Stimulated activated naive CD8-positive, alpha-beta T cell treated with anti-CD3 and anti-CD28 coated beads, Interleukin-15, Interleukin-2, amounts not matched to agents 100 U/mL and 50 U/mL, for 24 hours (primary cell): ENCODE measurements at places on chromosomes 6 and 20.

DNA sequence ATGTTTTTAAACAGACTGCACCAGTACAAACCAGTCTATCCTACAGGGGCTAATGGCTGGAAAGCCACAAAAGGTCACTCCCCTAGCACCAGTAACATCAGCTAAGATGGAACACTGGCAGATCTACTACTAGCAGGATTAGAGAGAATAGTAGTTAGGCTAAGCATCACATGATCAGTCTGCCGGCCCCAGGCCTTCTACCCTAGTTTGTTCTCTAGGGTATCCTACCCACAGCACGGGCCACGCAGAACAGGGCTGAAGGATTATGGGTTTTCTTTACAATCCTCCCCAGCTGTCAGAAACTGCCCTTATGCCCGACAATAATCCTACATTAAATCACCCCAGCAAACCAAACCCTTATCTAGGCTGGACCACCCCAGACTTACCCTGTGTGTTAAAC lies 156.0 kb downstream of the LY86 start:
- no peak for DNase-seq

GRCh38 chr6:9675122-9675521 lies 739.8 kb downstream of the TFAP2A start:
- no peak for DNase-seq

DNA sequence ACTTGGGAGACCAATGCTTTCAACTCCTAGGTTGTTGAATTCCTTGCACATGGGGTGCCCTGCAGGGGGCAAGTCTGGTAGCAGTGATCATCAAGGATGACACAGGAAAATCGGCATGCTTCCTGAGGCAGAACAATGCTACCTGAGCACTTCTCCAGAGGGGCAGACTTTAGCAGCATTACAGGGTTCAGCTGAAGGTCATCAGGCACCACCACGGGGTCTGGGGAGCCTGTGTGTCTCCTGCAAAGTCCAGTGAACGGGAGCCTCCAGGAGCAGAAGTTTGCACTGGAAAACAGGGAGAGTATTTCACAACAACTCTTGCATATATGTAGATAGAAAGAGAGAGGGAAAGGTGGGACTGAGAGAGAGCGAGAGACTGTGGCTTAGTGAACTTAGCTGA lies 10.2 kb downstream of the VSX1 start:
- no peak for DNase-seq

DNA sequence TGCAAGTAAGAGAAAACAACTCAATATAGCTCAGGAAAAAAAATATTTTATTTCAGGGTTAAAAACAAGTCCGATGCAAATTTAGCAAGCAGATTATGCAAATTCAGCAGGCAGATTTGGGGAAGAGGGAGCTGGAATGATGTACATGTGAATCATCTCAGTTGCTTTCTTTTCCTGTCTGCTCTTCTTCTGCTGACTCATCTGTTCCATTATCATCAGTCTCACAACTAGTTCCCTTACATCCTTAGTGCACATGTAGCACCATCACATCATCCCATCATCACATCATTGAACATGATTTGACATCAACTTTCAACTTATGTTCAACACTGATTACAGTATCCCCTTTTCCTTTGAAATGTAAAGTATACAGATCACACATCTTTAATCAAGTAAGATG lies 11.5 kb upstream of the DEFB113 start:
- DNase-seq: no peak

DNA sequence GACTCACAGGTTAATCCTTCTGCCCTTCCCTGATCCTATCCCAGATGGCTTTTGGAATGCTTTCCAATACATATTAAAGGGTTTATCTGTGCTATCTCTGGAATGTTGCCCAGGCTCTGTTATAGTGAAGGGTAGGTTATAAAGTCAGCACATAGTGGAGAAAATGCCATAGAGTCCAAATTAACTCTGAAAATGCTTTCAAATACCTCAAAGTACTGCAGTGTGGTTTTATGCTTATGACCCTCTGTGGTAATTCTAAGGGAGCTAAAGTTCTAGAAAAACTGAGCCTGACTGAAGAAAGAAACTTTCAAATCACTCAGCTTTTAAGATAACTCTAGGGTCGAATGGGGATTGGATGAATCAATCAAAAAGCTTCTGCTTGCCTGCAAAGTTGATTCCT lies 159.8 kb downstream of the PLCB1 start:
- no peak for DNase-seq

DNA sequence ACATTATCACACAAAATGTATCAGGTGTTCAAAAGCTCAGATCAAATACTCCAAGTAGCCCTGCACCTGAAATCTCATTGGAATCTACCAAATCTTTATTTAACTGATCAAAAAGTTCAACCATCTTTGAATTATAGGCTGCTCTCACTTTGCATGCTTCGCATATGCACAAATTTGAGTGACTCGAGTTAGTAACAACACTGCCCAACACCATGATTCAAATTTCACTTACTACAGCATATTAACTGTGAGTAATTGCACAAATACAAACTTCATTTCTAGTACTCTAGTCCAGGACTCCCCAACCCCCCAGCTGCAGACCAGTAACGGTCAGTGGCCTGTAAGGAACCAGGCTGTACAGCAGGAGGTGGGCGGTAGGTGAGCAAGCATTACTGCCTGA lies 51.1 kb downstream of the WASF1 start:
- no peak for DNase-seq

DNA sequence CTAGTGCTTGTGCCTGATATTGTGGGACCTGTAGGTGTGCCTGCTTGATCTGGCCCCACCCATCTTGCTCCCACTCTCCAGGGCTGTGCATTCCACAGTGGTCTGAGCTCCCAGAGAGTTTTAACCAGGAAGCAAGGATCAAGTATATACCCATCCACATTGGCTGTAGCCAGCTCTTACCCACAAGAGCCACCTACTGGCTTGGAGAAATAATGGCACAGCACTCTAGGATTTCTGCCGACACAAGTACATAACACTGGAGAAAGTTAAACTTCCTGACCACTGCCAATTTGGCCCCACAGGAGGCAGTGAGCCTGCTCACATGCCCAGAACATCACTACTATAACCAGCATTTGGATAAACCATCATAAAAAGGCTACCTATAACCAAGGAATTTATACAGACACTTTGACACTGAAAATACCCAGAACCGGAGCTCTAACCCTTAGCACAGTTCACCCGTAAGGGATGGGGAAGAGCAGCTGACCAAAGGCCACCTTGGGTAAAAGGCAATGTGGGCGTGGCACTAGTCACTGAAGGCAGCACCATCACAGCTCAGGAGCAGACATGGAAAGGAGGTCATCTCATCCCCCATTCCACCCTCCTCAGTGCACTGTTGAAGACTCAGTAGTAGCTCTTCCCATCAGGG lies 440.4 kb downstream of the BTBD3 start:
- no peak for DNase-seq

DNA sequence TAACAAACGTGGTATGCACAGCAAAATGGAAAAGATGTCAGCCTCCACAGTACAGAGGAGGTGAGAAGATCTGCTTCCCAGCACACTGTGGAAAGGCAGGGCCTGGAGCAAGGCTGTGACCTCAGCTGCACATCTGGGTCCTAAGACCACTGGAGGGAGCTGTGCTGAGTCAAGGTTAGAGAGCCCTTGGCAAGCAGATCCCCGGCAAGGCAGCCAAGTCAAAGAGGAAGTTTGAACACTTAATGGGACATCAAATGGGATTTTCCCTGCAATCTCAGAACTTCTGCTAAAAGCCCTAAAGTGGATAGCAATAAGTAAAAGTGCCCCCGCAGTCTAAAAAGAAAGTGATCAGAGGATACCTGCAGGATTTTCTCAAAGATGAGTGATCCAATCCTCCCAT lies 39.5 kb downstream of the UNC5CL start:
- DNase-seq: peak; percentile 13

DNA sequence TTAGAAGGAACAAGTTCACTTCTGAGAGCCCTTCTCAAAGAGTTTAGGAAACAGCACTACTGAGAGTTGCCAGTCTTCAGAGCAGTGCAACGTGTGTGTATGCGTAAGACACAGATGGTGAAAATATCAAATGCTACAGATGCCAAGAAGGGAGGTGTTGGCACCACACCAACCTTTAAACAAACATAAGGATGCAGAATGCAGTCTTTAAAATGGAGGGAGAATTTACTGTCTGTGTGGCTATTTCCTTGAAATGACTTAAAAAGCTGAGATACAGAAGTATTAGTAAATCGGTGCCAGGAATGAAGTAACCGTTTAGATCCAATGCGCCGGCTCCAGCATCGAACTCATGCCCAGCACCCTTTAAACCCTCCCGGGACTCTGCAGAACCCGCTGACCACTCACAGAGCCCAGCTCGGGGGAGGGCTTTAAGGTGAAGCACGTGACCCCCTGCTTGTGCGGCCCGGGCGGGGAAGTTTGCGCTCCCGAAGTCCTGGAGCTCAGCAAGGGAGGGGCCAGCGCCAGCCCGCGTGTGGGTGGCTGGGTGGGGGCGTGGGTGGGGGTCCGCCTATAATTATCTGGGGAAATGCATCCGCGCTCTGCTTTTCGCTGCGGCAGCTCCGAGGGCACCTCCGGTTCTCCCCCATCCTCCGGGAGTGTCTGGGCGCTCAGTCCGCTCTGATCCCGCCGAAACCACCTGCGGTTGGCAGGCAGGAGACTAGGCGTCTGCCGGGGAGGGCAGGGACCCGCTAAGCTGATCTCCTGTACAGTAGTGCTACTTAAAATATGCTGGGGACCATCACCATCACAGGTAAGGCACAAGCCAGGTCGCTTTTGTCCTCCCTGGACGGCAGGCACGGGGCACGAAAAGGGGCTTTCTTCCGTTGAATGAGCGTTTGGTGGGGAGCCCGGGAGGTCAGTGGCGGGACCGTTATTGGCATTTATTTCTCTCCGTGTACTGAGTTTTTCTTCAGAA lies 66.0 kb downstream of the ZBTB2 start:
- DNase-seq: peak; percentile 25

DNA sequence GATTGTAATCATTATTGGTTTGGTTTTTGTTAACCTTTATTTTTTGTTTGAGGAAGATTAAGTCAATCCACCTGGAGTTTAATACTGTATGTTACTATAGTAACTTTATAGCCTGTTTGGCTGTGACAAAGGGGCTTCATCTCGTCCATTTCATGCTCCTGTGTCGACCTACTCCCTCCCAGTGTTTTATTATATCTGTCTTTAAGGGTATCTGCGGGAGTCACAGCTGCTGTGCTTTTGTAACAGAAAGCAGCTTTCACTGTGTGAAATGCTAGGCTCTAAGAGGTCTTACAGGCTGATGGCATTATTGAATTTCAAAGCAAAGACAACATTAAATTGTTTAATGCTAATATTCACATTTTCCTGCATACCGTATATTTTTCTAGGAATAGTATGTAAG lies 698.0 kb upstream of the POU3F2 start:
- no peak for DNase-seq

DNA sequence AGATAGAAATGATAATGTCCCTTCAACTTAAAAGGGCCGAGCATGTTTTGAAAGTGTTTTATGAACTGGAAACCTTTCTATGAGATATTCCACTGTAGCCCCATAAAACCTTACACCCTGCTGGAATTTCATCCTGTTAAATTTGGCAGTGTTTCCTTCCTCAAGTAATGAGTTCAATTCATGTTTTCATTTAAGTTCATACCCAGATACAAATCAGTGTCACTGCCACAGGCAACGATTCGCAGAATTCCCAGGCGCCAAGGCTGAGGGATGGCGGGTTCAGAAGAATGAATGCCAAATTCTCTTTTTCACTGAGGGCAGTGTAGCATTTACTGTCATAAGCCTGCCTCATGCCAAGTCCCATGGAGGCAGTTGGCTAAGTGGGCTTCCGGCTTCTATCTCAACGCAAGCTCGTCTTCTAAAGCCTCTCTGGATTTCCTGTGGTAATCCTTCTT lies 511.8 kb upstream of the ID4 start:
- no peak for DNase-seq
